ENCODE measurements at places on chromosomes 4 and X.

GRCh38 chr4:98470831-98471230 is 187.6 kb downstream of the TSPAN5 start:
- no peak for ATAC-seq

- ATAC-seq: no peak
Observed at GRCh38 chrX:40167850-40168479, 70.2 kb upstream of the BCOR start.

- ATAC-seq: no peak
Observed at GRCh38 chr4:13750594-13750993, 123.1 kb upstream of the BOD1L1 start.

DNA sequence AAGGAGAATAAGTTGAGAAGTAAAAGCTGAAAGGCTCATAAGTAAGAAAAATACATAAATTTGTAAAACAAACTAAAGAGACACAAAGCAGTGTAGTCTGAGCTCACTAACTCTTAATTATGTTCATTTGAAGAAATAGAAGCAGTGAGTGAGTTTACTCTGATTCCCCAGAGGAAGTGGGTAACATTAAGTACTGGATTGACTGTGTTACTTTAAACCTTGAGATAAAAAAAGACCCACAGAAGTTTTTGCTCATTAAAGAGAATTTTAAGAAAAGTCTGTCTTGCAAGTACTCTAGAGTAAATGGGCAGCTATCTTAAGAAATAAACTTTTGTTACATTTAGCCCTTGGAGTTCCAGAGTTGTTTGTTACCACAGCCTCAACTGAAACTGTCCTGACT is 2466.9 kb downstream of the PCDH7 start:
- ATAC-seq: no peak

DNA sequence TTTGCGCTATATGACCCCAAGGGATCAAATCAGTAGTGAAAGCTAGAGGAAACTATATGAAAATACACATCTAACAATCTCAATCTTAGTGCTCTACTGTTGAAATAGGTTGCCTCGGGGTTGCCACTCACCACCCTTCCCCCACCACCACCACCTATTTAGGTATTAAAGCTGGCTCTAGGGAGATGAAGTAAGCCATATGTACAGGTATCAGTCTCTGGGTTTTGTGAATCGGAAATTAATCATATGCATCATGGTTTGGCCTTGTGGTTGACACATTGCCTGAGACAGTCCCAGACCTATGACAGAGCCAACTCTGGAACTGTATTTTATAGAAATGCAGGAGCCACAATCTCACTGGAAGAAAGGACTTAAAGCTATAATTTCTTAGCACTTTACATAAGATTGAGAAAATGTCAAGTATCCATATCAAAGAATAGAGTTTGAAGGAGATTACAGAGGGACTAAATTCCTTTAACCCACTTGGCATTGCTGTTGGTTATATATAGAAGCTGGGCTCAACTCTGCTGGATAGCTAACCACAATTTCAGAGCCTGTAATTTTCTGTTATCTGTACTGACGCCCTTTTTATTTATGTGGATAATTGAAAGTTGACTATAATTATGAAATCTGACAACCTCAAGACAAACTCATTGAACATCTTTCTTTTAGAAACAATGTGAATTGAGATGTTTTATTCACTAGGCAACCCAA is 26.7 kb upstream of the BMP2K start:
- no peak for ATAC-seq

- ATAC-seq: no peak
Observed at GRCh38 chr4:146582864-146583263, 55.8 kb upstream of the POU4F2 start.

GRCh38 chr4:56139241-56139827 is 190.6 kb downstream of the CEP135 start:
- no peak for ATAC-seq

- ATAC-seq: peak; percentile 86
Observed at GRCh38 chrX:118495958-118496762, 545 bp downstream of the DOCK11 start.

- ATAC-seq: no peak
Observed at GRCh38 chr4:76535603-76536372, 100.8 kb downstream of the SHROOM3 start.

DNA sequence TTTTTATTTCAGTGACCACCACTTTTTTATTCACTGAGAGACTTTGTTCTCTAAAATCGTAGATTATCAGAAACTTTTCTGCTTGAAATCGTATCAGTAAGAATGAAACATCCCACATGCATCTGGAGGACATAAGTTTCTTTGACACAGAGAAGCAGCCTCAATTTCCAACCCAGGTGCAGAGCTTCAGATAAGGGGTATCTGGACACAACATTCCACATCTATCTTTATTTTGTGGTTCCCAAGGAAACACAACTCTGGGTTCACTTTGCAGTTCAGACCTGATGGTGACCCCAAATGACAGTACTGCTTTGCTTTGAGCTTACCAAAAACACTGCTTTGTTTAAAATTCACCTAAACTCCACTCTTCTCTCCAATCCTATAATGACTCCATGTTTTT is 1.3 kb upstream of the CLCN5 start:
- no peak for ATAC-seq

DNA sequence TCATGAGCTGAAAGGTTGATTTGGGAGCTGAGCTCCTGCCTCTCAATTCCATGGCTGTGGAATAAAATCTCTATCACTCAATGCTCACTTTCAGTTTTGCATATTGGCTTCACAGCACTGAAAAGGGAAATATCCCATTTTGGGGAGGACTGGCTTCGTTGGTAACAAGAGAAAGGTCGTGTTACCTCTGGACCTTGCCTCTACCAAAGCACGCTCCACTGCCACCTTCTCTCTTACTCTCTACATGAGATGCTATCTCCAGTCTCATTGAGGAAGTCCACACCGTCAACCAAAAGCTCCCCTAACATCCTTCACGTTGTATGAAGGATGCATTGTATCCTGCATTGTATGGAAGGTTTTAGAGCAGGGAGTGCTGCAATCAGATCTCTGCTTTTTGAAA is 195.0 kb upstream of the LDB2 start:
- no peak for ATAC-seq

- no peak for ATAC-seq
Observed at GRCh38 chr4:48772556-48772955, 7.5 kb downstream of the FRYL start.

DNA sequence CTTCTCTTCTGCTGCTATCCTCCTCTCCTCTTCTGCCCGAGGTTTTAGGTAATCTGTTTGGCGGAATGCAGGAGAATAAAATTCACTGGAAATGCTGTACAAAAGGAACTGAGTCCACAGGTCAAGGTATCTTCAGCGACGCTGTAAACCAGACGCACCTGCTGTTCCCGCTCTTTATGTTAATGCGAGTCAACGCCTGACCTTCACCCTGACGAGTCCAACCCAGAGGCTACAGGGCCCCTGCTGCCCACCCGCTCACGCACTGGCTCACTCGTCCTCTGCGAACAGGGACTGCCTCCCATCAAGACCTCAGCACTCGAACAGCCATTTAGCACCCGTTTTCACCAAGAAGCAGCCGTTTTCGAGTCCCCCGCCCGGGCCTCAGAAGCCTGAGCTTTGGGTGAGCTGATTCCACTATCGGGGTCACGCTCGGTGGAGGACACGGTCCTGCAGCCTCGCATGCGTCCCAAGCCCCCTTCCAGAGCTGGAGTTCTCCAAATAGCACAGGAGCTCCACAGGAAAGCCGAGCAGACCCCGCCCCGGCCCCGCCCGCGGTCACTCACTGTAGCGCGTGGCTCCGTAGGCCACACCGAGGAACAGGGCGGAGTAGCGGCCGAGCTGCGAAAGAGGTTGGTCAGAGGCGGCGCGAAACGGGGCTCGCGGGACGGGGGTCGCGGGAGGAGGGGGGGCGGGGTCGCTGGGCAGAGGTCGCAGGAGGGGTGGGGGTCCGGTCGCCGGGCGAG is 556 bp downstream of the ATP5ME start:
- peak; percentile 37 for ATAC-seq

GRCh38 chrX:119235051-119235511 is 1.0 kb upstream of the PGRMC1 start:
- no peak for ATAC-seq

GRCh38 chrX:9122519-9123245 is 88.8 kb upstream of the FAM9B start:
- no peak for ATAC-seq

- no peak for ATAC-seq
Observed at GRCh38 chrX:9832811-9833210, 46.6 kb downstream of the SHROOM2 start.

DNA sequence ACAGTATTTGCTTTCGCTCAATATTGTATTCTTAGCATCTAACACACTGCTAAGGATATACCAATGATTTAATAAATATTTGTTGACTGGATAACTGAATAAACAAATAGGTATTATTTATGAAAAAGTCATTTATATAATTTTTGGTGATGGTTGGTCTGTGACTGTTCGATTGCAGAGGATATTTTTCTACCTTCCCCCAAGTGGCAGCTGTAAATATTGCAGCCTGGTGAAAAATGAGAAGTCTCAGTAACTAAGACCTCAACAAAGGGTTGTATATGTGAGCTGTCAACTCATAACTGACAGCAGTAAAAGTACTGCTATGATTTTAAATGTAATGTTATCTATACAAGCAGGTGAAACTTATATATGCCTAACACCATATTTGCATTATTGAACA is 36.0 kb downstream of the HTR2C start:
- ATAC-seq: no peak

DNA sequence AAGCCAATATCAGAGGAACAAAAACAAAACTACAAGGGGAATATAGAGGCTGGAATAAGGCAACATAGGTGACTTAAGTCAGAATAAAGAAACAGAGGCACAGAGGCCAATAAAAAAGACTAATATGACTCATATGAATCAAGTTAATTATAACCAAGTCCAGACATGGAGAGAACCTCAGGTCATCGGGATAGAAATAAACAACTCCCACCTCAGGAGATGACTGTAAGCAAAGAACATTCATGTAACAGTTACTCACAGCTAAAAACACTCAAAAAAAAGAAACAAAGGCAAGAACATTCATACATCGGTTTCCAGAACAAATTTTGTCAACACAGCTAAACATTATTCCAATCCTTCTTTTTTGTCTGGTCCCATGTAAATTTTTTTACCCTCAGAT is 60.3 kb upstream of the RXFP1 start:
- ATAC-seq: no peak

- ATAC-seq: no peak
Observed at GRCh38 chr4:35541146-35541887, 703.0 kb downstream of the ARAP2 start.

- ATAC-seq: no peak
Observed at GRCh38 chrX:7153231-7153630, 5.3 kb upstream of the PUDP start.

- peak; percentile 75 for ATAC-seq
Observed at GRCh38 chr4:169229571-169230028, 41.2 kb downstream of the SH3RF1 start.

- ATAC-seq: no peak
Observed at GRCh38 chrX:134544513-134545151, 84.7 kb downstream of the HPRT1 start.

GRCh38 chrX:149374751-149375150 is 130.4 kb downstream of the IDS start:
- no peak for ATAC-seq

GRCh38 chr4:679629-680028 is 5.3 kb downstream of the MYL5 start:
- no peak for ATAC-seq

DNA sequence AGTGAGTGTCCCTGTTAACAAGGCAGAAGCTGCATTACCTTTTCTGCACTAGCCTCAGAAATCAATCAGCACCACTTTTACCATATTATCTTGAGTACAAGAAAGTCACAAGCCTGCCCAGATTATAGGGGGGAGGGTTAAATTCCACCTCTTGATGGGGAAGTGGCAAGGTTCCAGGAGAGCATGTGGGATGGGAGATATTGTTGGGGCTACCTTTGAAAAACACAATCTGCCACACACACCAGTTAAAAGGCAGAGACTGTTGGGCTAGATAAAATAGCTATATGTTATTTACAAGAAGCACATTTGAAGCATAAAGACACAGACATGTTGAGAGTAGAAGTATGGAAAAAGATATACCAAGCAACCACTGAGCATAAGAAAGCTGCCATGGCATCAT is 6.6 kb upstream of the AVPR2 start:
- ATAC-seq: no peak

- no peak for ATAC-seq
Observed at GRCh38 chrX:39249999-39250398, 448.7 kb downstream of the MID1IP1 start.

DNA sequence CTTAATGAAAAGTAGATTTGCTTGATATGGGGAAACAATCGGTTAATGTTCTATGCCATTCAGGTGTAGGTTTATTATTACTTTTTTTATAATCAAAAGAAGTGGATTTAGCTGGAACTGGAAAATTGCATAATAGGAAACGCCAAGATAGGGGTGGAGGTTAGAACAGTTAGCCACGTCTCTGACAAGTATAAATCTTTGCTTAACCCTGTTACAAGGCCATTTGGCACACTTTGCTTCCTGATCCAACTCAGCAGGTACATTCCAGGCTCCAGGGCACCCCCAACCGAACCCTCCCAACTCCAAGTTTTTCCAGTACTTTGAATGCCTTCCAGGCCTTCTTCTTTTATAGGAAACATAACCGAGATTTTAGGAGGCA is 50.6 kb upstream of the ACSL4 start:
- ATAC-seq: peak; percentile 63

DNA sequence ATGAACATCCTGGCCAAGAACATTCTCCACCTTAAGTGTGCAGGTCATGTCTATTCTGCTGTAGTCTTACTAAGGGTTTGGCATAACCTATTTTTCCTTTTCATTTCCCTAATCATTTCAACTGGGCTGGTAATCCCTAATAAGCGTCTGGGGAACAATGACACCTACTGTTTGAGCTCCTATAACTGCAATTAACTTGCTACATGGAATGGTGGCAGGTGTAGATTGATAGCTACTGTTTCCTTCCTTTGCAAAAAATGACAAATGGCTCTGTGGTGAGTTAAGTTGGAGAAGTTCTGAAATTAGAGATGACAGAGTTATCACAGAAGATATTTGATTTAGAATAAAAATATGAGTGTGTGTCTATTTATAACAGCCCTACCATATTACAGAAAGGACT is 104.5 kb upstream of the NAP1L5 start:
- ATAC-seq: no peak

DNA sequence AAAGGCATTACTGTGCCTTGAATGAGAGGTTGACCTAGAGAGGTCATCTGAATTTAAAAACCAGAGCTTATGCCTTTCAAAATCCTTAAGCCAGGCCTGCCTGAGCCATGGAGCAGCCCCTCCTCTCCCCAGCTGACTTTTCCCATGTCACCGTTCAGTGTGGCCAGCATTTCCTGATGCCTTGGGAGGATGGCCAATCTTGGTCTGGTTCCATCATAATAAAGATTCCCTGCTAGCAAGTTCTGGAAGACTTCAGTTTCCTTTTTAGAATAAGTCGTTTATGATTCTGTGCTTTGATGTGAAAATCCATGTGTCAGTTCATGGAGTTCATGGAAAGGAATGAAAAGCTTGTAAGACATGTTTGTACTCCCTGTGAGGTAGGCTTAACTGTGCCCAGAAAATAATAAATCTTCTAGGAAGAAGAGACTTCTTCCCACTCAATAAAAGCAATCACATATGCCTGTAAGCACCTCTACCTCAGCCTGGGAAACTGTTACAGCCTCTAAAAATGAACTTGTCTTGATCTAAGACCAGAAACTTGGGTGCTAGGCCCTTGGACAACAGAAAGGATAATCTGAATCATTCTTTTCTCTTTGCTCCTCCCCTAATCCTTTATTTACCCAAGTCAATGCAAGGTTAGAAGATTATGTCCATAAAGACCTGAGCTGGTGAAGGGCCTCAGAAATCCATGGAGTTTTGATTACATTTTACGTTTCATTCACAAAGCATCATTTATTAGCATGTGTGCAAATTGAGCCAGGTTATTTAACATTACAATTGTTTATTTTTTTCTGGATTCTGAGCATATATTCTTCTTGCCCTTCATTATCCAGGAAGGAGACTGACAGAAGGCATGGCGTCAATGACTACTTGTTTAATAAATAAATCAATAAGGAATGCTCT is 84.0 kb upstream of the TBC1D9 start:
- ATAC-seq: peak; percentile 80

All from esophagus mucosa (tissue), 1 donor.